Esophagus squamous epithelium (tissue), 5 donors: ENCODE measurements at places on chromosomes 3 and 15.

DNA sequence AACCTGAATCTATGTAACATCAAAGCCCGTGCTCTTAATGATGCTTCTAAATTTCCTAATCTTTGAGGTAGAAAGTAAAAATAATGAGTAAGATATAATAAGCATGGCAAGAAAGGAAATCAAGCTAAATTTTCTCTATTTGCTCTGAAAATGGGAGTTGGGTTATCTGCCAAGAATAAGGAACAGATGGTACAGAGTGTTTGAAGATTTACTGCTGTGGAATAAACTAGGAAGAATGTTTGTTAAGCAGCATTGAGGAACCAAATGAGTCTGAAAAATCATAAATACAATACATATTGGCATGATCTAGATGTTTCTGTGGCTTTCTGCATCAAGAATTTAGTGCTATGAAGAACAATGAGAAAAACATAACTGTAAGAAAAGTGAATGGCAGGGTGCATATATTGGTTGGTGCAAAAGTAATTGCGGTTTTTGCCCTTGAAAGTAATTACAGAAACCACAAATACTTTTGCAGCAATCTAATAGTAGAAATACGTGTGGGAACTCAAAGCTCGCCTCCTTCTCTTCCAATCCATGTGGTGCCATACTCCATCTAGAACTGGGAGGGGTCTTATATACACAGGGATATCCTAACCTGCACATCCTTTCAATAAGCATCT, 87.6 kb downstream of the SUCNR1 start:
- DNase-seq, result no peak

GRCh38 chr3:49399461-49399860, 12.3 kb downstream of the RHOA start:
- no peak for DNase-seq

- no peak for DNase-seq
Observed at GRCh38 chr15:35481992-35482391, 64.0 kb downstream of the DPH6 start.

GRCh38 chr3:99972380-99973104, 141.8 kb downstream of the FILIP1L start:
- no peak for DNase-seq

DNA sequence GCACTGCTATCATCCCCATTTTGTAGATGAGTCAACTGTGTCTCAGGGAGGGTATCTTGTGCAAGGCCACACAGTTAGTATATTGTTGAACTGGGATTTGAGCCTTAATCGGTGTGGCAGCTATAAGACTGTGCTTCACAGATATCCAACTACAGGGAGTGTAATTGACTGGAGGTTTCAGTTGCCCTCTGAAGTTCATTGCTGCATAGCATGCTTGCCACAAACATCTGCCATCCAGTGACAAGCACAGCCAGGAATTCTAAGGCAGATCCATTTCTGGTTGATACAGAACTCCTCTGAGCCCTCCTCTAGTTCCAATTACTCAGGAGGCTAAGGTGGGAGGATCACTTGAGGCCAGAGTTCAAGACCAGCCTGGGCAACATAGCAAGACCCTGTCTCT, 16.4 kb downstream of the FSD2 start:
- DNase-seq, result no peak

- DNase-seq, result no peak
Observed at GRCh38 chr3:139937674-139938279, 2.8 kb downstream of the CLSTN2 start.

DNA sequence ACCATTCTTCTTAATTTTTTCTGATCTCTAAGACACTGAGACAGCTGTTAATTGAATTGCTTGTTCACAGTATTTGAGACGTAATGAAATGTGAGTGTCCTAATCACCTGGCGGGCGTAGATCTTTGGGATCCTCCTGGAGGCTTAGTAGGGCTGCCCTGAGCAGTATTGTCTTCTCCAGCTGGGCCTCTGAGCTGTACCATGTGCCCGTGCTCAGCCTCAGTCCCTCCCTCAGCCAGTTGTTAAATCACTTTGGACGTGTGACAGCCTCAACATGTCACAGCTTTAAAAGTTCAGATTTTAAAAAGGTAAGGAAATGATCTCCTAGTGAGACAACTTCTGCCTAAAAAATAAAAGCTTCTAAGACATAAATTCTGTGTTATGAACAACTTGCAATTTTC, 35.5 kb downstream of the IGF1R start:
- no peak for DNase-seq

GRCh38 chr3:156377266-156377665, 177.7 kb downstream of the SSR3 start:
- DNase-seq, result no peak

DNA sequence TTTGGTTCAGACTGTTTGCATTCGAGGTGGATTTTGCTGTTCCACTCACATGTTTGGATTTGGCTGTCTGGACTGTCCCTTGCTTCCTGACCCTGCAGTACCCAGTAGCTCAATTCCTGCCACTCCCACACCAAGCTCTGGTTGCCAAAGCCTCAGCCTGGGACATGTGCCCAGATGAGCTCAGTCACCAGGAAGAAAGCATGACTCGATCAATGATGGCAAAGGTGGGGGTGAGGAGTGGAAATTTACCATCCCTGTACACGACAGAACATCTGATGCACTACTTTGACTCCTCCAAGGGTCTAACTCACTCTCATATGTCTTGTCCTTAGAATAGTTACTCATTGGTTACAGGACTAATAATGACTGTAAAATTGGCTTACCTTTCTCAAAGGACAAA, 45.2 kb downstream of the ZNF385D start:
- DNase-seq, result no peak

DNA sequence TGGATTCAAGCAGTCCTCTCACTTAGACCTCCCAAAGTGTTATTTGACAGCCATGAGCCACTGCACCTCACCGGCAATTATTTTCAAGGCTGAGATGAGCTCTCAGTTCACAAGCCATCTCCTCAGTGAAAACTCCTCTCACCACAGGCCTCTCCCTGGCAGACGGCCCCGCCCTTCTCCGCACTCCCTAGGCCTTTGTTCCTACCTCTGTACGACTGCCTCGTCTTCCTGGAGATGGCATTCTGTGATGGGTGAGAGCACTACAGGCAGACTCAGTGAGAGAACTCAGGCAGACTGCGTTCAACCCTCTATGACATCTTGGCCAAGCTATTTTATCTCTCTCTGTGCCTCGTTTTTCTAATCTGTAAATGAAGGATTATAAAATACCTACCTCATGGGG, 67.0 kb upstream of the TPM1 start:
- no peak for DNase-seq

DNA sequence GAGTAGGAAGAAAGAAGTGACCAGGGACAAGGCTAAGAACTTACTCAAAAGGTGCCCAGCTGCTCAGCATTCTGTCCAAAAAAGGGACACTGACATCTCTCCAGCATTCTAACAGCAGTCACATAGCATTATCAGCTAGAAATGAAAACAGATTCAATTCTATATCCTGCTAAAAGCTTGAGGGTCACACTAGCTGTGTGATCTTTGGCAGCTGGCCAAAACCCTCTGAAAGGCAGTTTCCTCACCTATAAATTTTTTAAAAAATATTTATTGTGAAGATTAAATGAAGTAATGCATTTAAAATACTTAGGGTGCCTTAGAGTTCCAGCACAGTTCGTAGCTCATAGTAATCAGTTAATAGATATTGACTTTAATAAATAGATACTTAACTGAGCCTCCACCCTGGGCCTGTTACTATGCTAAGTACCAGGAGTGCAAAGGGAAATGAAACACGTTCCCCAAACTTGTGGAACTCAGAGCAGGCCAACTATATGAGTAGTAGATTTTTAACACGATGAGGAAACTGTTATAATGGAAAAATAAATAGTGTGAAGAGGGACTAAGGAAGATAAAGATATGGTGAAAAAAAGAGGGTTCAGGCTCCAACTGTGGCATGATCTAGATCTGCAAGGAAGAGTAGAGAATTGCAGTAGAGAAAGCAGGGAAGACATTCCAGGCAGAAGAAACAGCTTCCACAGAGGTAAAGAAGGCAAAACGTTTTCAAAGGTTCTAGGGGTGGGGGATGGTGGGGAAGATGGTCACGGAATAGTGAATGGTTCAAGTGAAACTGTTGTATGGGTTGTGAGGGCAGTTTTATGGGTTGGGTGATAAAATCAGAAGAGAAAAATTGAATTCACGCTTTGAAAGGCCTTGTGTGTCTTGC, 11.4 kb downstream of the CD86 start:
- DNase-seq, result no peak

DNA sequence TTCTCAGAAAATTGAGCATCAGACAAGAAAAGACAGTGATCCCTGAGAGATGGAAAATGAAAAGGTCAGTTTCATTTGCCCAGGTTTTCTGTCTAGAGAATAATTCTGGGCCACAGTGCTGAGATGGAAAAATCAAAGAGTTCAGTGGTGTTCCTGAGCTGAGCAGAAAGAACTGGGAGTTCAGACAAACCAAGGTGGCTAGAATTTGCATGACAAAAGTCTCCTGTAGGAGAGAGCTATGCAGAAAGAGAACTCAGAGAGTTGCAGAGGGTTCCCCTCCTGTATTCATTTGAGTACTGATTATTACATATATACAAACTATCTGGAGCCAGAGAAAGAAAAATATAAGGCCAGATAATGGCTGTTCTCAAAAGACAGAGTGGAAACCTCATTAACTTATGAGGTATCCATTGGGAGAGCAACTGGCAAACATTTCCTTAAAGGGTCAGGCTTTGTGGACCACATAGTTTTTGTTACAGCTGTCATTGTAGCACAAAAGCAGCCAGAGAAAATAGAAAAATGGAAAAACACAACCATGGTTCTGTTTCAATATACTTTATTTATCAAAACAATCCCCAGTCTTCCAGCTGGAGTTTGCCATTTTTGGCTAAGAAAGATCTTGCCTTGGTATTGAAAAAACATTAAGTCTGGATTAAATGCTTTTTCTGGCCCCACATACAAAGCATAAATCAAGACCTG, 1004.1 kb downstream of the TBL1XR1 start:
- no peak for DNase-seq

- DNase-seq, result no peak
Observed at GRCh38 chr3:110419096-110419495, 652.5 kb upstream of the NECTIN3 start.

DNA sequence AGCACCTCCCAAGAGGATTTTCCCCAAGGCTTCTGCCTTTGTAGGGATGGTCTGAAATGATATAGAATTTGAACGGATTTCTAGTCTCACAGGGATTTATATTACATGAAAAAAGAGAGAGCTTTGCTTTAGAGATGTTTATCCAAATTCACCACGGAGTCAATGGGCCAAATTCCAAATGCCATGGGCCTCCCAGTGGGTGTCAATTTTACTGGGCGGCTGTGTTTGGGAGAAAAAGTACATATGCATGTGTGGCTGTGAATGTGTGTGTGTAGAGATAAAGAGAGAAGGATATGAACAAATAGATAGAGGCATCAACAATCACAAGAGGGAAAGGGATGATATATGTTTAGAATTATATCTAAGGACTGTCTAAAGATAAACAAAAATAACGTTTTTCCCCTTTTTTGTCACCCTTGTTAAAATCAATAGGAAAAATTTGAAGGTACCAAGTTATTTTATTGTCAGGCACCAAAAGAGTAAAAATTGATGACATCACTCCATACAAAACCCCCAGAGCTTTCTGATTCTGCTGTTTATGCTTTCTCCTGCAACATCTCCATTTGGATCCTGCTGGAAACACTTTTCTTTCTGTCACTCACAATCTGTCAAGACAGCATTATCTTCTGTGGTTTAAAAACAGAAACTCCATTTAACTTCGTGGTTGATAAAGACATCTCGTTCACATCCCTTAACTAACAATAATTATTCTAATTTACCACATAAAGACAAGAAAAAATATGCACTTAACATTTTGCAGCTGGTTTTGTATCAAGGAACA, 160.7 kb downstream of the FHIT start:
- DNase-seq, result no peak

DNA sequence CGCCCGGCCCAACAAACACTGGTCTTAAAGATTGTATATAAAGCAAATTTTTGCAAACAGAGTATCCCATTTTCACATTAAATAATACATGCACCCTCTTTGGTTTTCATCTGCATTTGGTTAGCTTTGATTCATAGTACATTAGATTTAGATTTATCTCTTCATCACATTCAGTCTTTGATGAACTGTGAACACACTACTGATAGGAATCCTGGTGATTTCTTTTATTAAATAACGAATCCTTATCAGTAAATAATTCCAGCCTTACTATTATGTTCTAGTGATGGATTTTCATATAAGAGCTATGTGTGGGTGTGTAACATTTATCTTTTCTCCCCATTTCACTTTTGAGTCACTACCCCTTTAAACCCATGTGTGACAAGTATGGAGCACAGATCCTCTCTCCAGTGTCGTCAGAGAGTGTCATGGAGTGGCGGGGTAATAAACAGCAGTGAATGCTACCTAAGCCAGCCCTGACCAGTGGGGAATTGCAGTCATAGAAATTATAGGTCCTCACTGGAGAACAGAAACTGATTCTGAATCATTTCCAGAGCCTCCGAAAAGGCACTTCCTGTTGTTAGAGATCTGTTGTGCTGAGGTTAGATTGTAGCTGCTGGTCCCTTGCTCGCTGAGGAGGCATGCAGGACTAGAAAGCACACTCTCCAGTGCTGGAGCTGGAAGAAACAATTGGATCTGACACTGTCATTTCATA, 22.0 kb downstream of the SLC7A14 start:
- DNase-seq, result no peak

- DNase-seq, result no peak
Observed at GRCh38 chr15:65286069-65286703, 497 bp downstream of the PARP16 start.

DNA sequence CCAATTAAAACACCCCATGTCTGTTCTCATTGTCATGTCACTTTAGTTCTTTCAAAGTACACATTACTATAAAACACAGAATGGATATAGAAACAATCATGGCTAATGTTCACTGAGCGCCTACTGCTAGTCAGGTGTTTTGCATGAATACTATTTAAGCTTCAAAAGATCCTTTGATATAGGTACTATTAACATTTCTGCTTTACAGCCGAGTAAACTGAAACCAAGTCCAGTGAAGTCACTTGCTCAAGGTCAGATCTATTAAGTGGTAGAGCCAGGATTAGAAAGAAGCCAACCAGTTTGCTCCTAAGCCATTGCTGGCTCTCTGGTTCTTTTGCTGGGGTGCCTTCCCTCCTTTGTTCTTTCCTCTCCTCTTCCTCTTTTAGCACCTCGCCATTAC, 32.4 kb upstream of the NMNAT3 start:
- DNase-seq, result no peak

- no peak for DNase-seq
Observed at GRCh38 chr15:72155003-72155621, 36.9 kb downstream of the SENP8 start.

- DNase-seq, result no peak
Observed at GRCh38 chr3:47443611-47443995, 32.1 kb downstream of the SCAP start.

GRCh38 chr3:45972534-45973402, 22.9 kb downstream of the FYCO1 start:
- no peak for DNase-seq
